ENCODE measurements at places on chromosomes 7 and 10.

- no peak overlapping the region for H3K4me3 ChIP-seq
- no peaks in the 10 kb centered on the region for H3K27me3 ChIP-seq
- no peak overlapping the region for H3K27ac ChIP-seq
- no peak for DNase-seq
- no peaks in the 10 kb centered on the region for H3K4me1 ChIP-seq
Measured at GRCh38 chr7:26657206-26657641, 207.2 kb downstream of the SKAP2 start.

GRCh38 chr7:52009181-52009580 lies 692.6 kb upstream of the COBL start:
- no peaks in the 10 kb centered on the region for H3K4me1 ChIP-seq
- H3K4me3 ChIP-seq = no peak overlapping the region
- no peaks in the 10 kb centered on the region for H3K27me3 ChIP-seq
- no peak for DNase-seq
- H3K27ac ChIP-seq = no peak overlapping the region

DNA sequence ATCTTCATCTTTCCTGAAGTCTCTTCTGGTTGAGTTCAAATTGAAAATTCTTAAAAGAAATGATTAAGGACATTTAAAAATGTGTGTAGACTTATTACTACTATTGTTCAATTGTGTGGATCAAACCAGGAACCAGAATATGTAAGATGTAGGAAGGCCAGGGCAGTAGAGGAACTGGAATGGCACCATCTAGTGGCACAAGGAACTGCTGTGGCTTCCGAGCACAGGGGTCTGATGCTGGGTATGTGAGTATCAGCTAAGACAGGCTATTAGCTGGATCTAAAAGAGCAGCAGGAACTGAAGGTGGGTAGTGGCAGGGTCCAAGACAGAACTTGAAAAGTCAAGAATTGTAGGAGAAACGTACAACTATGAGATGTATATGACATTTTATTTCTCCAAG lies 247.3 kb downstream of the SEMA3A start:
- no peak for DNase-seq
- H3K27ac ChIP-seq = no peak overlapping the region
- H3K36me3 ChIP-seq = no peaks in the 10 kb centered on the region
- no peak overlapping the region for H3K4me3 ChIP-seq
- no peaks in the 10 kb centered on the region for H3K4me1 ChIP-seq
- H3K27me3 ChIP-seq = no peaks in the 10 kb centered on the region

- H3K4me3 ChIP-seq = no peak overlapping the region
- DNase-seq = no peak
- peaks cover 2% of the 10 kb centered on the region for H3K4me1 ChIP-seq
- no peak overlapping the region for H3K27ac ChIP-seq
- H3K36me3 ChIP-seq = peaks cover 7% of the 10 kb centered on the region
Measured at GRCh38 chr7:143394068-143394467, 12.9 kb downstream of the ZYX start.

DNA sequence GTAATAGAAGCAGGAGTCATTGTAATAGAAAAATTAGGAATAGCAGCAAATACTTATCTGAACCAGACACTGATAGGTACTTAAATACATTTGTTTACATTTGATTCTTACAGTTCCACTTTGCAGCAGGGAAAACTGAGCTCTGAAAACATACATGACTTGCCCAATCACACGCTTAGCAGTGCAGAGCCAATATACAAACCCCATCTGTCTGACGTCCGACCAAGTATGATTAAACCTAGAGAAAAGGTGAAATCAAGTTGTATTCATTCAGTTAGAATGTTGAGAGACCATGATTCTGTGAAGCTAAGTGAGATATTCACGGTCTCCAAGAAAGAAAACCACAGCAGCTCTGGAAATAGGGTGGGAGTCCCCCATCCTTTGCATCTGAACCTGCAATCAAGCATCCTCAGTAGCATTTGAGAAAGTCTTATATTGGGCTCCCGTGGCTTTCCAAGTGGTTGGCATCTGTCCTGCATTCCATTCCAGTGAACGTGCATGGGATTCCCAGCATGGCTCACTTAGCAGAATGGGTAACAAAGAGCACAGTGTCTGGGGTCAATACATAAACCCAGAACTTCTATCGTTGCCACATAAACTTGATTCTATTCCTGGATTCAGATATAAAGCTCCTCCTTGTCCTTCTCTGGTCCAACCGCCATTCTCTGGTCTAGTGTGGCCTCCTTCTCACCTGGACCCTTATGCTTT lies 148.7 kb upstream of the RSU1 start:
- DNase-seq = no peak
- H3K4me3 ChIP-seq = no peak overlapping the region
- no peaks in the 10 kb centered on the region for H3K4me1 ChIP-seq
- no peaks in the 10 kb centered on the region for H3K27me3 ChIP-seq
- H3K27ac ChIP-seq = no peak overlapping the region
- no peaks in the 10 kb centered on the region for H3K36me3 ChIP-seq

- peaks cover 71% of the 10 kb centered on the region for H3K4me1 ChIP-seq
- no peak for DNase-seq
- H3K27me3 ChIP-seq = peaks cover 74% of the 10 kb centered on the region
- H3K36me3 ChIP-seq = no peaks in the 10 kb centered on the region
- H3K27ac ChIP-seq = no peak overlapping the region
Measured at GRCh38 chr7:151246851-151247580, 1.5 kb downstream of the SMARCD3 start.

- H3K27me3 ChIP-seq = no peaks in the 10 kb centered on the region
- H3K27ac ChIP-seq = no peak overlapping the region
- H3K36me3 ChIP-seq = no peaks in the 10 kb centered on the region
- no peak for DNase-seq
Measured at GRCh38 chr7:149680331-149681025, 92.9 kb downstream of the ZNF467 start.

- no peak for DNase-seq
- H3K4me1 ChIP-seq = no peaks in the 10 kb centered on the region
- no peaks in the 10 kb centered on the region for H3K27me3 ChIP-seq
- no peak overlapping the region for H3K4me3 ChIP-seq
Measured at GRCh38 chr10:5265139-5265538, 68.5 kb downstream of the AKR1C4 start.

- H3K27ac ChIP-seq = no peak overlapping the region
- no peaks in the 10 kb centered on the region for H3K4me1 ChIP-seq
- H3K36me3 ChIP-seq = no peaks in the 10 kb centered on the region
- no peaks in the 10 kb centered on the region for H3K27me3 ChIP-seq
Measured at GRCh38 chr10:93221521-93221920, 147.8 kb downstream of the CYP26A1 start.

DNA sequence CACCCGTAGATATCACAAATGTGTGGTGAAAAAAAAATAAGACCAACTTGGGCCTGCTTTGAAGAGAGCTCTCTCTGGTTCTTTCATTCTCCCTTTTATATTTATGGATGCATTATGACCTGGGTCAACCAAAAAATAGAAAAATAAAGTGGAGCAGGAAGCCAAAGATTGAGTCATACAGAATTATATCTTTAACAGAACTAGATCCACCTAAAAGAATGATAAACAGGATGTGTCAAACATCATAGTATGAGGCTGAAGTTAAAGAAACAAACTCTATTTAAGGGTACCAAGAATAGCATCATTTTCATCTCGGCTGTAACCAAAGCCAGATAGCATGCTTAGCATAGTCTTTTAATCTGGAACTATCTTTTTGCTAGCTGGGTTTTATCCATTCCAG lies 28.8 kb upstream of the NMT2 start:
- no peak for DNase-seq
- H3K27ac ChIP-seq = peak overlapping the region; percentile 66
- no peaks in the 10 kb centered on the region for H3K27me3 ChIP-seq
- no peak overlapping the region for H3K4me3 ChIP-seq
- no peaks in the 10 kb centered on the region for H3K36me3 ChIP-seq

- no peak overlapping the region for H3K4me3 ChIP-seq
- no peaks in the 10 kb centered on the region for H3K36me3 ChIP-seq
- no peaks in the 10 kb centered on the region for H3K4me1 ChIP-seq
- DNase-seq = no peak
- H3K27ac ChIP-seq = no peak overlapping the region
Measured at GRCh38 chr10:132703419-132704007, 82.4 kb downstream of the NKX6-2 start.

GRCh38 chr10:47104151-47104605 lies 192.9 kb downstream of the PTPN20 start:
- no peak overlapping the region for H3K27ac ChIP-seq
- no peak for DNase-seq
- no peaks in the 10 kb centered on the region for H3K27me3 ChIP-seq
- no peak overlapping the region for H3K4me3 ChIP-seq
- no peaks in the 10 kb centered on the region for H3K36me3 ChIP-seq

DNA sequence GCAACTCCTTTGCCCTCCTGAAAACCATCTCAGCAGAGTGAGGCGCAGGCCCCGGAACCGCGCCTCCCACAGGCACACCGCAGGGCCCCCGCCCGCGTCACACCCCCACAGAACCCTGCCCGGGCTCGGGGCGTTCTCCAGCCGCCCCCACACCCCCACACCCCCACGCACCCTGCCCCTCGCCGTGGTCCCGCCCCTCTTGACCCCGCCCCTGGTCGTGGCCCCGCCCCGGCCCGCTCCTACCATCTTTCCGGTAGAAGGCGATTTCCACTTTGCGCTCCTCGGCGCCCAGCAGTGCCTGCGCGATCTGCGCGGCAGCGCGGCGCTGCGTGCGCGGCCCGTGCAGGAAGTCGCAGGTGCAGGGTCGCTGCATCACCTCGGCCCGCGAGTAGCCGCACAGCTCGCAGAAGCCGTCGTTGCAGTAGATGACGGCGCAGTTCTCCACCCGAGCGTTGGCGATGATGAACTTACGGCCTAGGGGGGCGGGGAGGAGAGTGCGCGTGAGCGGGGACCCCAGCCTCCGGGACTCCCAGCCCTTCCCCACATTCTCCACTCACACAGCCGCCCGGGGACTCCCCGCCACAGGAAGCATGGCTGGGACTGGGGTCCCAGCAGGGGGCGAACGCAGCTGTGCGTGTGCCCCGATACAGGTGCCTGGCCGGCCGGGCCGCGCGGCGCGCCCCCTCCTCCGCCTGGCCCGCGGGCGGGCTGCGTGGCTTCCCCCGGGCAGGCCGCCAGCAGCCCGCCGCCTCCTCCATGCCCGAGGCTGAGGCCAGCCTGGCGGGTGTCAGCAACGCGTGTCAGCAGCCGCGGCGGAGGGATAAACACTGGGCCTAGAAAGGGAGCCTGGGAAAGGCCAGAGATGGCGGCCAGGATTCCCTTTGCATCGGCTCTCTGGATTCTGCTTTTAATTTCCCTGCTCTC lies 3.4 kb downstream of the KCNH2 start:
- H3K4me3 ChIP-seq = peak overlapping the region; percentile 38
- peaks cover 26% of the 10 kb centered on the region for H3K27me3 ChIP-seq
- H3K36me3 ChIP-seq = no peaks in the 10 kb centered on the region
- DNase-seq = no peak

DNA sequence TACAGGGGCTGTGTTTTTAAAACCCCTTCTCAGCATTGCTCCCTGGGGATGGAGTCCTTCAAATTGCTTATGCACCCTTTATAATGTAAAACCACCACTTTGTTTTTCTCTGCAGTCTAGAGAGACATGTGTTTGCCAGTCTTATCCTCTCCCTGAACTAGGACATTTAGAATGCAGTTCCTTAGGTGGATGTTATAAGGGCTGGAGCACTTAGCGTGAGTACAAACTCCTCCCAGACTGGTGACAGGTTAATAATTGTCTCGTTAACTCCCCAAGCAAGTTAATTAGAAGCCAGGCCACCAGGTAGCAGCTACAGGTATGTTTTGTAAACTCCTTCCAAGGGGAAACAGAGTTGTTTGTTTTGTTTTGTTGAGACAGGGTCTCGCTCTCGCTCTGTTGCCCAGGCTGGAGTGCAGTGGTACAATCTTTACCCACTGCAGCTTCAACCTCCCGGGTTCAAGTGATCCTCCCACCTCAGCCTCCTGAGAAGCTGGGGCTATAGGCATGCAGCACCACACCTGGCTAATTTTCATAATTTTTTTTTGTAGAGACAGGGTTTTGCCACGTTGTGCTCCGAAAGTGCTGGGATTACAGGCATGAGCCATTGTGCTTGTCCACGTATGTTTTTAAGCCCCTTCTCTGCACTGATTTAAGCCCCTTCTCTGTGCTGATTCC lies 100.2 kb downstream of the FAM107B start:
- DNase-seq = no peak
- no peaks in the 10 kb centered on the region for H3K4me1 ChIP-seq
- no peaks in the 10 kb centered on the region for H3K27me3 ChIP-seq
- H3K4me3 ChIP-seq = no peak overlapping the region
- H3K27ac ChIP-seq = no peak overlapping the region

DNA sequence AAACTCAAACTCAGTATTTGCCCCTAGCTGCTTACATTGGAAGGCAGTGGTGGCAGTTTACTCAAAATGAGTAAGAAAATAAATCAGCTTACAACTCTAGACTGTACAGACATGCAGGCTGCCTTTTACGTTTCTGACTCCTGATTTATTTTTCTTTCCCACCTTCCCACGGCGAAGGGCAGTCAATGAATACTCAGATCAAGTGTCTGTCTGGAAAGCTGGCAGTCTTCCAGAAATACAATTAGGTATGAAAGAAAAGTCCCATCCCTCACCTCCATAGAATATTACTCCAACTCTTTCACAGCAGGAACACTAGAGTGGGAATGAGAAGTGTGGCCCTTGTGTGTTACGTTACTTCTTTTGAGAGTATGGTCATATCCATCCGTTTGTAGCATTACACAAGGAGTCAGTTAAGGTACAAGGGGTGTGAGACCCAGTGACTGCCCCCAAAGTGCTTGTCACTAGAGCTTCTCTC lies 1.3 kb upstream of the PAPSS2 start:
- H3K27me3 ChIP-seq = peaks cover 29% of the 10 kb centered on the region
- H3K4me3 ChIP-seq = no peak overlapping the region
- no peaks in the 10 kb centered on the region for H3K36me3 ChIP-seq
- no peak overlapping the region for H3K27ac ChIP-seq
- peaks cover 4% of the 10 kb centered on the region for H3K4me1 ChIP-seq
- peak; percentile 18 for DNase-seq

GRCh38 chr7:54778696-54779540 lies 19.9 kb upstream of the SEC61G start:
- H3K4me3 ChIP-seq = no peak overlapping the region

GRCh38 chr10:114073395-114074186 lies 29.9 kb downstream of the ADRB1 start:
- no peak overlapping the region for H3K27ac ChIP-seq
- H3K4me1 ChIP-seq = peaks cover 16% of the 10 kb centered on the region
- no peaks in the 10 kb centered on the region for H3K27me3 ChIP-seq
- DNase-seq = peak; percentile 70

DNA sequence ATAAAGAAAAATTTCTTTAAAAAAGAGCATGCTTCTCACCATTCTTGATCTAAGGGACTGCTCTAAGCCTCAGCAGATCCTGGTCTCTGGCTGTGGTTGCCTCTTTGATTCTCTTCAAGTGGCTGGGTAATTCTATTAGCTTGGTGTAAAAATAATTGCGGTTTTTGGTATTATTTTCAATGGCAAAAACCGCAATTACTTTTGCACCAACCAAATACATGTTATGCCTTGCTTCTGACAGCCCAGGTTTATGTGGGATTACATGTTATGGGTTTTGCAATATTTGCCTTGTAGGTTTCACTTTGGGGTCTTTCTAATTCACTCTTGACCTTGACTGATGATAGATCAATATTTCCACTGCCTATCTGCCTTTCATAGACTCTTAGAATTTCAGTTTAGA lies 20.0 kb upstream of the CREB5 start:
- H3K4me3 ChIP-seq = no peak overlapping the region
- DNase-seq = no peak
- no peaks in the 10 kb centered on the region for H3K36me3 ChIP-seq
- no peaks in the 10 kb centered on the region for H3K4me1 ChIP-seq
- H3K27me3 ChIP-seq = no peaks in the 10 kb centered on the region
- no peak overlapping the region for H3K27ac ChIP-seq
